ENCODE measurements at places on chromosomes 2 and 18.
A peak's percentile ranks its signal among the peaks of the same experiment; 100 is the strongest.

GRCh38 chr2:157657101-157657500, 28.4 kb upstream of the ACVR1C start:
- DNase-seq = no peak

- DNase-seq = no peak
These were observed 246.1 kb downstream of the EXOC6B start for GRCh38 chr2:72579591-72580180.

DNA sequence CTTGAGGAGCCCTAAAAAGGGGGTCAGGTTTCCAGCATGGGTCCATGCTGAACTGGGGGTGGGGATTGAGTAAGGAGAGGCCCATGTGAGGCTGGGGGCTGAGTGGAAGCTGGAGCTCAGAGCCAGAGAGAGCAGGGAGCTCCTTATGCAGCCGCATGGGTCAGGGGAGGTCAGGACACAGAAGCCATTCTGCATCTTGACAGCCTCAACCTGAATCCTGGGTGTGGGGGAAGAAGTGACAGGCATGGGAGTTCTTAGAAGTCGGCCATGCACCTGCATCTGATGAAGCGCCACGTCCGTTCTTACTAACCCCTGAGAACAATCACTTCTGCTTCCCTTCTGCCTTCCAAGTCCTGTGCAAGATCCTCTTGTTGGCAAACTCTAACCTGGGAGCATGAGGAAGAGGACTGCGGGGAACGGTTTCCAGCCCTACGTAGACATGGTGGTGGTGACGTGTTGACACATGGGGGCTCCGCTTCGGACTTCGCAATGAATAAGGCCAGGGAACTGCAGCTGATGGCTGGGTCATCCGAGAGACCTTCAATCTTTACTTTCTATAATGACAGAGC, 22.3 kb downstream of the GNLY start:
- no peak for DNase-seq

DNA sequence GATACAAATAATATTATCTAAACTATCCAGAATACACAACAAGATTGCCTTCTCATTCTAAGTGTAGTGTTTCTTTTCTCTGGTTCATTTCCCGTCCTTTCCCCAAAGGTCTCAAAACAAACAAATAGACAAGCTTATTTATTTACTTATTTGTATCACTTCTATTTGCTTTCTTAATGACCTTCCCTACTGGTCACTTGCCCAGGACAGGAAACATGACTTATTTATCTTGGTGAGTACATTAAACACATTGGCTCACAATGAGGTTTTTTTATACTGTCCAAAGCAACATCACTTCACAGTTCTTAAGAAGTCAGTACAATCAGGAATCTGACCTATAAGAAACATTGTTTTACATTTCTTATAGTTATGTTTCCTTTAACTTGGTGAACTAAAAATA, 123.3 kb upstream of the KYNU start:
- DNase-seq = no peak

- no peak for DNase-seq
These were observed 16.9 kb upstream of the KCNG3 start for GRCh38 chr2:42510608-42511243.

DNA sequence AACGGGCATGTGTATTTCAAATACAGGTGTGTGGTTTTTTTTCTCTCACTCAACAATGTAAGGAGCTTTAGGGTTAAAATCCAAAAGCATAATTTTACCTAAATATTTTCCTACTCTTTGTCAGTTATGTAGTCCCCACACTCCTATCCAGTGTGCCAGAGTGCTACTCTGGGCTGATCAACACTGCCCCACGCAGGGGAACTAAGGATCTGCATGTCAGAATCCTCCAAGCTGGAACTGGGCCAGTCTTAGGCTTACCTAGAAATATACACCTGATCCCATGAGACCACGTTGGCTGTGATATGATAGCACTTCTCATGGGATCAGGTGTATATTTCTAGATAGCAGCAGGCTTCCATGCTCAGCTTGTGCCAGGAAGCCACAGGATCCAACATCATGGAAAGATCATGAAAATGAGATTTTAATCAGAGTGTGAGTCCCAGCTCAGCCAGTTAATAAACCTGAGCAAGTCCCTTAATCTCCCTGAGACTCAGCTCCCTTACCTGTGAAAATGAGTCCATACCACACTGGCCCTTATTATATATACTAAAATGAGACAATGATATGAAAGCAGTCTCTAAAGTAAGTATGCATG, 29.7 kb downstream of the CCDC141 start:
- peak; percentile 42 for DNase-seq

GRCh38 chr2:72062336-72062735, 85.3 kb downstream of the CYP26B1 start:
- DNase-seq = no peak

- no peak for DNase-seq
These were observed at the start of gene KCNJ13 for GRCh38 chr2:232776435-232776834. KCNJ13 (minus strand) TSS chr2:232776565; CDS start chr2:232771362, 5,203 bp downstream.

DNA sequence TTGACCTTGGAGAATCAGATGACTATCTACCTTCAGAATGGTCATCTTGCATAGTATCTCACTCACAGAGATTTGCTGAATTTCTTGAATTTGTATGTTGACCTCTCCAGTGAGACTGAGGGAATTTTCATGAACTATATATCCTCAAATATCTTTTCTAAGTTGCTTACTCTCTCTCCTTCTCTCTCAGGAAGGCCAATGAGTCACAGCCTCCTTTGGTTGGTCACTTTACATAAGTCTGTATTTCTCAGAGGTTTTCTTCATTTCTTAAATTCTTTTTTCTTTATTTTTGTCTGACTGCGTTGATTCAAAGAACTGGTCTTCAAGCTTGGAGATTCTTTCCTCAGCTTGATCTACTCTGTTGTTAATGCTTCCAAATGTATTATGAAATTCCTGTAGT, 51.7 kb downstream of the VIT start:
- no peak for DNase-seq

- DNase-seq = peak; percentile 10
These were observed 70.4 kb downstream of the CWC22 start for GRCh38 chr2:179936654-179937053.

GRCh38 chr2:175074478-175074877, 69.3 kb upstream of the CHN1 start:
- no peak for DNase-seq

DNA sequence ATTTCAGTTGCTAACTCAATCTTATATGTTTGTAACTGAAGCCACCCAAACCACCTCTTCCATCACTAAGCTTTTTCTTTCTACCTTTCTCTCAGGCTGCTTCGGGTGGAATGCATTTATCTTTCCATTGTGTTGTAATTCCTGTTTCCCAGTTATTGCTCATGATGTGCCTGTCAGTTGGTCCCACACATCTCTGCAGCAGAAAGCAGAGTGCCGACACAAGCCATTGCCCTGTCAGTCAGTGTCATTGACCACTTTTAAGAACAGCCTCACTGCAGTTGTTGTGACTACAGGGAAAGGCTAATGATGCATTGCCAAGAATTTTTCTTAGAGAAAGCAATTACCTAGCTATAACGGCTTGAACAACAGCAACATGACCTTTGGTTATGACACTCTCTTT, 24.8 kb upstream of the KCNJ3 start:
- no peak for DNase-seq

- no peak for DNase-seq
These were observed 101.6 kb upstream of the SIX3 start for GRCh38 chr2:44839771-44840502.

- no peak for DNase-seq
These were observed 113.7 kb downstream of the ZEB2 start for GRCh38 chr2:144405982-144406788.

- no peak for DNase-seq
These were observed 4.3 kb upstream of the GPR45 start for GRCh38 chr2:105237045-105237765.

- no peak for DNase-seq
These were observed 101.9 kb upstream of the CTDP1 start for GRCh38 chr18:79577451-79578395.

DNA sequence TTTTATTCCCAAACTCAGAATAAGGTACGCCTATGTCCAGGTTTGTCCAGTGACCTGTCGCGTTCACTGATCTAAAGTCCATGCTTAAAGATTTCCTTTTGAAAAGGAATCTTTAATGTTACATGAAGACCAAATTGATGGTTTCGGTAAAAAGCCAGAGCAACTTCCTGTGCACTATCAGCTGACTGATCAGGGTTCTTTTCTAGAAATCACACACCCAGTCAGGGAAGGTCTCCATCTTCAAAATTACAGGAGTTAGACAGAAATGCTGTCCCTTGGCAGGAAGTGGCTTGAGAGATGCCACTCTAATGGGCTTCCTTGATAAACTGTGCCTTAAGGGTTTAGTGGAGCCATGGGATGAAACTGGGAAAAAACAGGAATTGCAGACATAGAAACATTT, 14.7 kb upstream of the ARHGAP25 start:
- DNase-seq = no peak

DNA sequence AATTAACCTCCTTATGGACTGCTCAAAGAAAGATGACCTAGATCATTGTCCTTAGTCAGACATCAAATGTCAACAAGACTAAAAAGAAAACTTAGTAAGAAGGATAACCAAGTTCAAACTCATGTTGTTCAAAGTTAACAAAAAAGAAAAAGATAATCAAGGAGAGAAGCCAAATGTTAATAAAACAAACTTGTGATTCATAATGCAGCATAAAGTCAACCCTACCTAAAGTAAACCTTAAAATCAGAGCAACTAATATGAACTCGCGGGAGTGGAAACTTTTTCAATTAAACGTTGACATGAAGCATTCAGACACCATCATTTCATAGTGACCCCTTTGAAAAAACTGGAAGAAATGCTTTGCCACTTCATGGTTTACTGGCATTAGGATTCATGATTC, 52.9 kb downstream of the DNER start:
- no peak for DNase-seq

DNA sequence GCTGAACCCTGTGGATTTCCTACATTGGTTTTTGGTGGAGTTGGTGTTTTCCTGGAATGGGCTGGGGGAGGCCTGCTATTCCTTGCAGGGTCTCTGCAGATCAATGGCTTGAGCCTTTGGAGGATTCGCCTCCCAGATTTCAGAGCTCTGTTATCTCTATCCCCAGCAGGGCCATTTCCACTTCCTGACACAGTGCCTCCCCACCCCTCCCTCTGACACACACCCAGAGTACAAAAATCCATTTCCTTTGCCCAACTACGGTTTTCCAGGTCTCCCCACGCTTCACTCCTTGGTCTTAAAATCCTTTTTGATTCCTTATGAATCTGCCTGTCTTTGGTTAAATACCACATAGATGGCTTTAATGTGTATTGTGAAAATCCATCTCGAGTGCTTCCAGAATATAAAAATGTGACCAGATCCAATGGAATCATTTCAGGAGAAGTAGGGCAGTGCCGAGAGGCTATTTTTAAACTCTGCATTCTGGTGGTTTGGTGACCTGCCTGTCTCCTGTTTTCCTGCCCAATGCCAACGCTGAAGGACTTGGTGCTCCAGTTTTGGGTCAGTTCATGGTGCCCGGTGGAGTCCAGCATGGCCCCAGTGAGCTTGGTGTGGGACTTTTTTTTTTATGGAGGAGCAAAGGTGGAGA, 60.9 kb downstream of the ARL4C start:
- DNase-seq = no peak

Measured in stimulated activated CD4-positive, alpha-beta T cell treated with anti-CD3 and anti-CD28 coated beads, Interleukin-4, amount 100 ng/mL, for 24 hours (primary cell).